ENCODE measurements at places on chromosomes 1 and 21.
A peak's percentile ranks its signal among the peaks of the same experiment; 100 is the strongest.

- no peak for DNase-seq
Measured at GRCh38 chr1:31548534-31548906, 27.8 kb upstream of the TINAGL1 start.

GRCh38 chr21:46150073-46150472 is 5.3 kb downstream of the FTCD start:
- DNase-seq: no peak

DNA sequence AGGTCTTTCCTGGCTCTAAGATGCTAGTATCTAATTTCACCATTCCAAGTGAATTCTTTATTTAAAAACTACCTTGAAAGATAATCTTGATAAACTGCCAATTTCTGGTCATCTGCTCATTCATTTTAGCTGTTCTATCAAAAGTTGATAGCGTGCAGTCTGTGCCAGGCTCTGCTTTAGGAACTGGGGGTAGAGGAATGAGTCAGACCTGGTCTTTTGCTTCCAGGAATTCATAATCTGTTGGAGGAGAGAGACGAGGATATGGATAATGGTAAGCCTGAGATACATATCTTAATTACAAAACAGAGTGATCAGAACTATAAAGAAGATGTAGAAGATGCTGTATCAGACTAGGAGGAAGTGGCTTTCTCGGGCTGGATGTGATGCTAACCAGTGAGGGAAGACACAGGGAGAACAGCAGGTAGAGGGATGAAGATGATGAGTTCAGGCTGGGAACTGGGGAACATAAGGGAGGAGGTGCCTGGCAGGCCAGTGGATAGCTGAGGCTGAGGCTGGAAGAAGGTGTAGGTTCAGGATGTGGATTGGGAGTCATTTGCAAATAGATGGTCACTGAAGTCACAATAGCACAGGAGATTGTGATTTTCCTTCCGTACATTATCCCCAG is 12.3 kb upstream of the PHC2 start:
- DNase-seq: no peak

DNA sequence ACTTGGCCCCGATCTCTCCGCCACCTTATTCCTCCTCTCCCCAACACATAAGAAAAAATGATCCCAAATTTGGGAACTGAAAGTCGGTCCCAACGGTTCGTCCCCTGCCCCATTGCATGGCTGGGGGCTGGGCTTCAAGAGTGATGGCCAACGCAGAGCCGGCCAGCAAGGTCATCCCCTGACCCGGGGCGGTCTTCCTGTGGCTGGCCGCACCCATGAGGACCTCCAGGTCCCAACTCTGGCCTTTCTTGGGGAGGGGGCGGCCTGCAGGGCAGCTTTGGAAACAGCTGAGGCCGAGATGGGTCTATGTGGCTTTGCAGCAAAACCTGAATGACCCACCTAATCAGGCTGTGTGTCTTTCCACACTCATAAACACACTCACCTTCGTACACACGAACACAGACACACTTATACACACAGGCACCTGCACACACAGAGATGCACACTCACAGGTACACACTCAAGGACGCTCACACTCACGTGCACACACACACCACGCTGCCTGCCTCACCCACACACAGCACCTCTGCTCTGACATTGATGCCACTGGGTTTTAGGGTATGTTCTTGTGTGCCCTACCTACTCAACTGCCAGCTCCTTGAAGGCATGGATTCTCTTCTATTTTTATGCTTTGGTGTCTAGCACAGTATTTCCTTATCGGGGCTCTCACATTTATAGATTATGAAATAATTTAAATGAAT is 562 bp downstream of the DYNLT5 start:
- DNase-seq: no peak

GRCh38 chr1:15151871-15152270 is 1.7 kb upstream of the TMEM51 start:
- no peak for DNase-seq

DNA sequence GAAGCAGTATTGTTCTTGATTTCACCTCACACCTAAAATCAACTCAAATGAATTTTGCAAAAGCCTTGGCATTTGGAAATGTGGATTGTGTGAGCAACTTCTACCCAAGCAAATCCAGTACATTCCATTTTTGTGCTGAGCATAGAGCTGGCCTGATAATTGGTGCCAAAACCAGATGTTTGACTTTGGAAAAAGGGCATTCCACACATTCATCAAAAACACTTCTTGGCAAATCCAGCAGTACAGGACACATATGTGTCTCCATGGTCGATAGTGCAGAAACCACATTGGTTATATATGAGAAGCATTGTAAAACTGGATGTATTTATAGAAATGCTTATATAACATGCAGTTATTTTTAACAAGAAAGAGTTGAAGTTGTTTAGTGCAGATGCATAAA is 210.4 kb downstream of the KCNK2 start:
- DNase-seq: no peak

- no peak for DNase-seq
Measured at GRCh38 chr1:235111107-235111506, 17.5 kb downstream of the TOMM20 start.

DNA sequence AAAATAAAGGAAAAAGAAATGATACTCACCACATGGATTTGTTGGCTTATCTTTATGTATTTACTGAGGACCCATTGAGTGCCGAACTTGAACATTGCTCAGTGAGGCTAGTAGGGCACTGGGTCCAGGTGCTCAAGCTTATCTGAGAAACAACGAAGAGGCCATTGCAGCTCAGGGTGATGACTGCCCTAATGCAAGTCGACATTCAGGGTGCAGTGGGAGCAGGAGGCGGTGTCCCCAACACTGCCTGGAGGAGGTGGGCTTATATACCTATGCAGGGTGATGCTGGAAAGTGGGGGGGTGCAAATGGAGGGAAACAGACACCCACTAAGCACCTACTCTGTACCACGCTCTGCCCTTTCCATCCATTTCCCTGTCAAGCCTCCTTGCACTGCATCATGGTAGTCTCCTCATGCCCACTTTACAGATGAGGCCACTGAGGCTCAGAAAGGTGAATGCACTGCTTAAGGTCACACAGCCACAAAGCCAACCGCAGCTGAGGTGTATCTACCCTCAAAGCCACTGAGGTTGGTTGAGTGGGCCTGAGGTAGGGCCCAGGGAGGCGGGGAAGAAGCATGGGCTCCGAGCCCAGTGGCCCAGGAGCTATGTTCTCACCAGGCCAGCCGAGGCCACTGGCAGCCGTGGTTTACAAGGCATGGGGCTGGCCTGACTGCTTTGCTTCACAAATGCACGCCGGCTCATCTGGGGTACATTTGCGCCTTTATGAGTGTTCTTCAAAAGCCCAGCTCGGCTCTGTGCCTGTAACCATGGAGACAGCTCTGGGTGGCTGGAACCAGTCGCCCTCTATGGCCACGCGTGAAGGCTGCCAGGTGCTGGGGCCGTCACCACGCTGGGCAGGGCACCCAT is 103.8 kb downstream of the EPHB2 start:
- DNase-seq: no peak

DNA sequence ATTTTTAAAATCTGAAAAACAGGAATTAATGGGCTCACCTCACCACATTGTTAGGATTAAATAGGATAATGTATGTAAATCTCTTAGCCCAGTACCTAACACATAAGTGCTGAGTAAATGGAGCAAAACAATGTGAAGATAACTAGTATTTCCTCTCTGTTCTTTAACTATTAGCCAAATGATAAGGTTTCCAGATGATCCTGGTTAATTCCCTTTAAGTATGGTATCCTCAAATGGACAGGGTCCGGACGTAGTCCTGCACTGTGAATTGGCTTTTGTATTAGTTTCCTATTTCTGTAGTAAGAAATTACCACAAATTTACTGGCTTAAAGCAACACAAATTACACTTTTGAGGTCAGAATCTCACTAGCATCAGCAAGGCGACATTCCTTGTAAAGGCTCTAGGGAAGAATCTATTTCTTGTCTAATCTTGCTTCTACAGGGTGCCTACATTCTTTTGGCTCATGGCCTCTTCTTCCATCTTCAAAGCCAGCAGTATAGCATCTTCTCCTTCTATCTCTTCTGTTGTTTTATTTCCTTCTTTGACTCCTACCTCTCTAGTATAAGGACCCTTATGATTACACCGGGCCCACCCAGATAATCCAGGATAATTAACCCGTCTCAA is 17.1 kb downstream of the SCAF4 start:
- DNase-seq: no peak

- DNase-seq: no peak
Measured at GRCh38 chr1:201015551-201016091, 7.9 kb downstream of the KIF21B start.

GRCh38 chr1:90522432-90522831 is 194.7 kb downstream of the BARHL2 start:
- no peak for DNase-seq

GRCh38 chr1:2273401-2274090 is 45.4 kb downstream of the SKI start:
- DNase-seq: no peak

GRCh38 chr1:11052839-11053757 is 6.1 kb upstream of the MASP2 start:
- DNase-seq: no peak

- DNase-seq: no peak
Measured at GRCh38 chr1:225446595-225446960, 18.7 kb upstream of the LBR start.

- no peak for DNase-seq
Measured at GRCh38 chr1:56034847-56035481, 544.4 kb downstream of the PLPP3 start.

DNA sequence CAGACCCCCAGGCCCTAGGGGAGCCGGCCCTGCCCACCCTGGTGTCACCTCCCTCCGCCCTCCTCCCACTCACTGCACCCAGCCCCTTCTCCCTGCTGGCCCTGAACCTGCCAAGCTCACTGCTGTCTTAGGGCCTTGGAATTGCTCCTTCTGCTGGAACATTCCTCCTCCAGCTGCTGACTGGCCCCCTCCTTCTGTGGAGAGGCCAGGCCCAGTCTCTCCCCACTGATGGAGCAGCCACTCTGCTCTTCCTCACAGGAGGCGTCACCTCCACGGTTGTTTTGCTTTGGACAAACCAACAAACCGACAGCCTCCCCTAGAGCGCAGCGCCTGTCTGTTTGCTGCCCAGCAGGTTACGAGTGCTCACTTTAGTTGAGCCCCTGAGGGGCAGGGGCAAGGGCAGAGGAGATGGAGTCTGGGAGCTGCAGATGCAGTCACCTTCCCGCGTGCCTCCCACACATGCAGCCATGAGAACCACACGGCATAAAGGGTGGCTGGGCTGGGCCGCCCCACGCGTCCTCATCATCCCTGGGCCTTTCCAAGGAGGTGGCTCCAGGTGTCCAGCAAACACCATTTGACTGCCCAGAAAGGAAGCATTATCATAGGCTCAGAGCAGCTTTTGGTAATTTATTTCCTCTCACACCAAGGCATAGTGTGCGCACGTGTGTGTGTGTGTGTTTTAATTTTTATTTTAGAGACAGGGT is 9.4 kb downstream of the OXCT2 start:
- no peak for DNase-seq

DNA sequence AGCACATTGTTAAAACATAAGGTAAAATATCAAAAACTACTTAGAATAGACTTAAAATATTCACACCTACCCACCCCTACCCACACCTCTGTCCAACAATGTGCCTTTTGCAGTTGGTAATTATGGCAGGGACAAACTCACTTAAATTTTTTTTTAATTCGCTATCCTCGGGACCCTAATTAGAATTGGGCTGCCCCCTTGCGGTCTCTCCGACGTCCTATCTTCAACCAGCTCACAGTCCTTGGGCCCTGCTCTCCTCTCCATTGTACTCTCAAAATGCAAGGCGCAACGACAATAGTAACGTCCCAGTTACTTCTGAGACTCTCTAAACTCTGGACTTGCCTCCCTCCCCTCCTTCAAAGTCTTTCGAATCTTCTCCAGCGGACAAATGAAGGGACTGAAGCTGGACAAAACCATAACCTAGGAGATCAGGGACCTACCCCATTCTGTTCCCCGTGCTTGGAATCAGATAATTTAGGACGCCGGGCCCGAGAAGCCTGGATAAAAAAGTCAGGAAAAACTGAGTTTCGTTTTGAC is 1.1 kb upstream of the CIART start:
- no peak for DNase-seq

- no peak for DNase-seq
Measured at GRCh38 chr1:102550729-102551384, 554.1 kb upstream of the OLFM3 start.

- peak; percentile 9 for DNase-seq
Measured at GRCh38 chr1:156420205-156421061, 51.4 kb downstream of the RHBG start.

DNA sequence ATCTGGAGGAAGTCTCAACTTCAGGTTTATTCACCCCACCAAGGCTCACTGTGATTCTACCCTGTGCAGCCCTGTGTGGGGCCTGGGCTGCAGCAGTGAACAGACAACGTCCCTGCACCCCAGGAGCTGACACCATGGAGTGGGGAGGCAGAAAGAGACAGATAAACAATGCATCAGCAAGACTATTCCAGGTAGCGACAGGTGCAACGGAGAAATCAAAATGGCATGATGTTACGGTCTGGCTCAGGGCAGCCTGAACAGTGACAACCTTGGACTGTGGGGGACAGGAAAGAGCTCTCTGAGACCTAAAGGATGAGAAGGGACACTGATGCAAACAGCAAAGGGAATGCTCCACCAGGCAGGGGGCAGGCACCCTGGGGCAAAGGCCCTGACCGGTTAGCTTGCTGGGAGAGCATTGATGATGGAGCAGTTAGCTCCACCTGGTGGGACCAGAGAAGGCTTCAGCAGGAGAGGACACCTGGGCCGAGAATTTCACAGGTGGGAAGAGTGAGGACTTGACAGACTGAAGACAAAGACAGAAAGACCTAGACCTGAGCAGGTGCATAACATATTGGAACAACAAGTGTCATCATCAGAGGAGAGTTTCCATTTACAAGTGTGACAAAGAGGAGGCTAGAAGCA is 589.9 kb downstream of the MATN1 start:
- DNase-seq: no peak

DNA sequence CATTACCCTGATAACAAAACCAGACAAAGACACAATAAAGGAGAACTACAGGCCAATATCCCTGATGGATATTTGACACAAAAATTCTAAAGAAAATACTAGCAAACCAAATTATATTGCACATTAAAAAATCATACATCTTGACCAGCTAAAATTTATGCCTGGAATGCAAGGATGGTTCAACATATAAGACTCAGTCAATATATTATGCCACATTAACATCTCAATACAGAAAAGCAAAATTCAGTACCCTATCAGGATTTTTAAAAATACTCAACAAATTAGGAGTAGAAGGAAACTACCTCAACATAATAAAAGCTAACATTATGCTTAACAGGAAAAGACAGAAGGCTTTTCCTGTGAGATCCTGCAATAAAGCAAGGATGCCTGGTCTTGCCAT is 177.1 kb downstream of the MAGI3 start:
- DNase-seq: no peak

- DNase-seq: no peak
Measured at GRCh38 chr1:57109247-57109646, 143.4 kb upstream of the C8B start.

DNA sequence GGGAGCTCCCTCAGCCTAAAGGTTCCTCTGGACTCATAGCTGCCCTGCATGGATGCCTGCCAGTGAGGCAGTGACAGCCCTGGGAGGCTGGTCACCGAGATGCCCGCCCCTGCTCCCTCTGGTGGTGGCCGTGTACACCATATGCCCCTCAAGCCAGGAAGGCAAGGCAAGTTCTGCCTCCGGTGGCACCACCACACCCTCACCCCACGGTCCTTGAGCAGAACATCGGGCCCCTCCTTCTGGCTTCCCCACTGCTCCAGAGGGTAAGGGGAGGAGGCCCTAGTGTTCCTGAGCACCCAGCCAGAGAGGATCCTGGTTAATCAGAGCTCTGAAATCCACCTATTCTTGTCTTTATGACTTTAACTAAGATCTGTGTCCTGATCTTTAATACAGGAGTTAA is 1.5 kb upstream of the S100A14 start:
- peak; percentile 2 for DNase-seq

Measured in stimulated activated CD4-positive, alpha-beta T cell treated with anti-CD3 and anti-CD28 coated beads, TNF-alpha, amount 100 ng/mL, for 1 hour (primary cell).